AML-193 (cell line): ENCODE measurements at places on chromosomes 11 and 22.

- DNase-seq, result no peak
Observed at GRCh38 chr22:46829117-46829891, 66.9 kb downstream of the TBC1D22A start.

DNA sequence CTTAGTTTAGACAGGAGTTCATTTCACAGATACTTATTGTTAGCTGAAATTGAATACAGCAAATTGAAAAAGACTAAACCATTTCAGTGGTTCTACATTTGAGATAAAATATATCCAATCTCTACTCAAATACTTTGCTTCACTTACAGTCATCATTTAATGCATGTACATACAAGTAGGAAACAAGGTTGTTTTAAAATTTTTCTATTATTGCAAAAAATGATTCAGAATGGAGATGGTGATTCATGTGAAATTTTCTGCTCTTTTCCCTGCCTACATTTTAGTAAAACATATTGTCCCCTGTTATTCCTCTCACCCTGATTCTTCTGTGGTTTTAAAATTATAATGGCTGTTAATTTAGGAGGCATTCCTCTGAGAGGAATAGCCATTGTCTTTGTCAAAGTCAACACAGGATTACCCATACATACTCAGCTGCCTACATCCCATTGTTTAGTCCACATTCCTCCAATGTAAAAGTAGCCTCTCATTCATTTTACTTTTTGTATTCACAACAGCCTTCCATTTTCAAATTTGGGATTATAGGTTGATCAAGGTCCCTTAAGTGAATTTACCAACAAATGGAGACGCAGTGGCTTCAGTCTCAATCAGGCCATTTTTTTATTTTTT lies 60.1 kb downstream of the TRPC6 start:
- no peak for DNase-seq

DNA sequence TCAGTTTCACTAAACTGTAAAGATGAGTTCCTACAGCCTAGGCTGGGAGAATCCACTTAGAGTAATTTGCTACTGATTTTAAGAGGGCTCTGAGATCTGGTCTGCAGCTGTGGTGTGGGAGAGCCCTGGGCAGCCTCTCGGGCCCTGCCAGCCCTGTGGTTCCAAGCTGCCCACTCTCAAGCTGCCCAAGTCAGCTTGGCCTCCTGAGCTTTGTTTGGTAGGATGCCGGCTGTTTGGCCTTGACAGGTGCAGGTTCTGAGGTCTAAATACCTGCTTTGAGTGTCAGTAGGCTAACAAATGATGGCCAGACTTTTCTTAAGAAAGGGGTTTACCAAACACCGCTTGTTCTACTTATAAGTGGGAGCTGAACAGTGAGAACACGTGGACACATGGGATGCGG lies 133.3 kb upstream of the TTC12 start:
- DNase-seq, result no peak

GRCh38 chr11:82775736-82776346 lies 42.2 kb upstream of the FAM181B start:
- DNase-seq, result peak; percentile 47

DNA sequence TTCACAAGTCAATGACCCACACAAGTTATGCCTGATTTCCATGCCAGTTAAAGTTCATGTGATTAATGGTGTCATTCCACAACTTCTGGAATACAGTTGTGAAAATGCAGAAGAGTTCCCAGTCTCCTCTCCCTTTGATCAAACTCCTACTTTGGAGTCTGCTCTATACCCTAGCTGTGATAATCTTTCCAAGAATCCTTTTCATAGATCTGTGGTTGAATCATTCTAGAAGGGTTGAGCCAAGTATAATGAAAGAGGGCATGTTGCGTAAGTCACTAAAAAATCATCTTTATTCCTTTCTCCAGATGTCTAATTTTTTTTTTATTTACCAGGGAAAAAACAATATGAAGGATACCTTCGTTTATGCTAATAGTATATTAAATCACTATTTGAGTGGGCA lies 89.7 kb upstream of the CARD18 start:
- DNase-seq, result no peak

DNA sequence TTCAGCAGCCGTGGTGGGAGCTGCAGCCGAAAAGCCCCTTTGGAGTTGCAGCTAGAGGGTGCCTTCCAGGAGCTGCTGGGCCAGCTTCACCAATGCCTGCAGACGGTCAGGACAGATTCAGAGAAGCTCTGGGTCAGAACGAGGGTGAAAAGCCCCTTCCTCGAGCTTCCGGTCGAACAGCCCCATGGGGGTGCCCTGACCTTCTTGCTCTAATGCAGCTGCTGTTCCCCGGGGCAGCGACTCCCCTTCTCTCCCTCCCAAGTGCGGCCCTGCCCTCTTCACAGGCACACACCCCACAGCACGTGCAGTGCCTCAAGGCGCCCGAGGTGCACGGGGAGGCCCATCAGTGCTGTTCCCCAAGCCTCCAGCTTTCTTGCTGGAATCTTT lies 9.6 kb upstream of the IFITM3 start:
- no peak for DNase-seq

- no peak for DNase-seq
Observed at GRCh38 chr11:45355706-45356041, 69.5 kb upstream of the SYT13 start.

DNA sequence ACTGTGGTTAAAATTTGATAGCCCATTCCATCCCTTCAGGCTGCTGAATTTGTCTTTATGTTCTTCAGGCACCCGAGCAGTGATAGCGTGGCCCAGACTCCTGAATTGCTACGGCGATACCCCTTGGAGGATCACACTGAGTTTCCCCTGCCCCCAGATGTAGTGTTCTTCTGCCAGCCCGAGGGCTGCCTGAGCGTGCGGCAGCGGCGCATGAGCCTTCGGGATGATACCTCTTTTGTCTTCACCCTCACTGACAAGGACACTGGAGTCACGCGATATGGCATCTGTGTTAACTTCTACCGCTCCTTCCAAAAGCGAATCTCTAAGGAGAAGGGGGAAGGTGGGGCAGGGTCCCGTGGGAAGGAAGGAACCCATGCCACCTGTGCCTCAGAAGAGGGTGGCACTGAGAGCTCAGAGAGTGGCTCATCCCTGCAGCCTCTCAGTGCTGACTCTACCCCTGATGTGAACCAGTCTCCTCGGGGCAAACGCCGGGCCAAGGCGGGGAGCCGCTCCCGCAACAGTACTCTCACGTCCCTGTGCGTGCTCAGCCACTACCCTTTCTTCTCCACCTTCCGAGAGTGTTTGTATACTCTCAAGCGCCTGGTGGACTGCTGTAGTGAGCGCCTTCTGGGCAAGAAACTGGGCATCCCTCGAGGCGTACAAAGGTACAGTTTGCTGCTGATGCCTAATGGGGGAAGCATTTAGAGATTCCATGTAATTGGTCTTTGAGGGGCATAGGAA lies 4.7 kb downstream of the MADD start:
- DNase-seq, result no peak

DNA sequence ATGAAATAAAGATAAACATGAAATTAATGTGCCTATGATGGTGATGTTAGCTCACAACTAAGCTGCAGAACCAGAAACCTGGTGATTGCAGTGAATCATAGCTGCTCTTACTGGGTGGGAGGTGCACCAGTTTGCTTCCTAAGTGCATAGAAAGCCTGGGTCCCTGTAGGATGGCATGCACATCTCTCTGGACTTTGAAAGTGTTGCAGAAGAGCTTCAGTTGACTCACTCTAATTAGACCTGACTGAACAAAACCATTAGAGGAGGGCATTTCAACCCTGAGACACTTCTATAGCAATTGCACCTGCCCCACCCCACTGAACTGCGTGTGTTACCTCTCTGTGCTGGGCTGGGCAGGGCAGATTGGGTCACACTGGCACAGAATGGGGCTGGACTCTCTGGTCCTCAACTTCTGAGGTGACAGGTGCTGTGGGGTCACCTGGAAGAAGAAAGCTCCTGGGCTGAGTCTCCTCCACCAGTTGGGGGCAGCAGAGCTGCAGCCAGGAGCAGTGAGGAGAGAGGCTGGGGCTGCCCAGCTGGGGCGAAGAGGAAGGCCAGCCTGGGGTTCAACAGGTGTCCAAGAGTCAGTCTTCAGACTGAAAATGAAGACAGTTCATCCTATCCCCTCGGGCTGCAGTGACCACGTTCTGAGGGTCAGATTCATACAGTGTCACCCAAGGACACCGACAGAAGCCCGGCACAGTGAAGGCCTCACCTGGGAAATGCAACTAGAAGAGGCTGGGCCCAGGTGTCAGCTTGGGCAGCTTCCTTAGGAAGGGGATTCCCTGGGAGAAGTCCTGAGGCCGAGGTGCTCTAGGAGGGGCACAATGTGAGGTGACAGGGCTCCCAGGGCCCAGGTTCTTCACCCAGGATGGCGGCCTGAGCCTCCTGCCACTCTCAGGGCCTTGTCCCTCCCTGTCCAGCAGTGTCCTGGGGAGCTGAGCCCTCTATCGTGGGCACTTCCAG lies 58.1 kb downstream of the GGTLC2 start:
- no peak for DNase-seq

- no peak for DNase-seq
Observed at GRCh38 chr22:27637604-27638003, 164.0 kb downstream of the MN1 start.
